ENCODE measurements at places on chromosomes 11 and 22.

GRCh38 chr22:43303166-43303565 is 40.0 kb downstream of the SCUBE1 start:
- DNase-seq, result no peak

DNA sequence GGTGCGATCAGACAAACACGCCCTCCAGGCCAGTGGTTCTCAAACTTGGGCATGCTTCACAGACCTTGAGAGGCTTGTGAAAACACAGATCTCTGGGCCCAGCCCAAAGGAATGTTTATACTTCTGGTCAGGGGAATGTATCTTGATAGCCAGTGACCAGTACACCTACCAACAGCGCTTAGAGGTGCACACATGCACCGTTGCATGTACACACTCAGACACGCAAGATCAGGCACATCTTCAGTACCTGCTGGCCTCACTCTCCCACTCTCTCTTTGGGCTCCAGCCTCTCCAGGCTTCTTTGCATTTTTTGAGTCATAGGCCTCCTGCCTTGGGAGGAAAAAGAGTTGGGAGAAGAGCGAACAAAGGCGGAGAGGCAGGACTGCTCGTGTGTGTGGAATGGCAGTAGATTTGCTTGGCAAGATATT is 11.7 kb upstream of the FXYD6 start:
- DNase-seq, result no peak

- DNase-seq, result no peak
These were observed 71.2 kb downstream of the MYO7A start for GRCh38 chr11:77199137-77199745.

DNA sequence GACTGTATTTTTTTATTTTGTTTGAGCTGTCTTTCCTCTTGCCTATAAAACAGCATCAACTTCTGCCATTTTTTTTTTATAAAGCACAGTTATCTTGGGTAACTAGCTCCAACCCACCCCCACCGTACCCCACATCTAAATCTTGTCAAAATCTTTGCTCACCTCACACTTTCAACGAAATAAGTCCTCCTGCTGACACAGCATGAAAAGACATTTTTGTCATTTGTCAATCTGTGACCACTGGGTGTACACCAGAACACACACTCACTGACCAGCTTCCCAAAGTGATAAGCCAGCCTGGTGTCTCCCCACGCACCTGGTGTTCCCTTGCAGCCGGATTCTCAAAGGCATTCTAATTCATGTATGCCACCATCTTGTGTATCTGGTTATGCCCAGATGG is 1.7 kb upstream of the TECTA start:
- no peak for DNase-seq

- DNase-seq, result no peak
These were observed 2.6 kb upstream of the PSMA1 start for GRCh38 chr11:14522801-14523200.
